ENCODE measurements at places on chromosomes 13 and 19.
A peak's percentile ranks its signal among the peaks of the same experiment; 100 is the strongest.

GRCh38 chr19:15274477-15274876 is 42.2 kb upstream of the EPHX3 start:
- no peak for DNase-seq

- DNase-seq = no peak
Measured at GRCh38 chr13:66359910-66360552, 870.1 kb downstream of the PCDH9 start.

DNA sequence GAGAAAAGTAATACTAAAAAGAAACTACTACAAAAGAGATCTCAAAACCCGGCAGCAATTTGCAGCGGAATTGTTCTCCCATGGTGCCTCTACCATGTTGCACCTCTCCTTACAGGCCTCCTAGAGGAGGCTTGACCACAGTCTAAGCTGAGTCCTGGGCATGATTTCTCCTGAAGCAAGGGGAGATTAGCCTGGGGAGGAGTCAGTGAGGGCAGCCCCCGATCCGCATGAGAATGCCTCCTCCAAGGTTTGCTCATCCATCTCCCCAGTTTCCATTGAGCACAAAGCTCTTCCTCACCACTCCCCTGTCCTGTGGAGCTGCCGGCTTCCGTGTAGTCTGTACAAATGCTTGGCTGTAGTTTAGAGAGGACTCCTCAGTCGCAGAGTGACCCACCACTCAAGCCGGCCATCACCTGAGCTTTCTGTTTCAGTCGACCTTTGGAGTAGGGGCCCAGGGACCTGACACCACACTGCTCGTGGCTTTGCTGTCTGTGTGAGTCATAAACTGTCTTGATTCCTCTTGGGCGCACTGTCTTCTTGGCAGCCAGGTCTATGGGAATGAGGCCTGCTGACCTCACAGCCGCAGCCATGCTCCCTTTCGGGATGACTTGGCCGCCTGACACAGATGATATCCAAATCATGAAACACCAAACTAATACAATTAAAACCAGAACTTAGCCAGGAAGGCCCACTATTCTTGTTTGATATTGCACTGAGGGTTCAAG is 72.3 kb downstream of the C1QTNF9 start:
- peak; percentile 17 for DNase-seq

GRCh38 chr19:20287070-20287469 is 120.1 kb downstream of the ZNF486 start:
- no peak for DNase-seq

DNA sequence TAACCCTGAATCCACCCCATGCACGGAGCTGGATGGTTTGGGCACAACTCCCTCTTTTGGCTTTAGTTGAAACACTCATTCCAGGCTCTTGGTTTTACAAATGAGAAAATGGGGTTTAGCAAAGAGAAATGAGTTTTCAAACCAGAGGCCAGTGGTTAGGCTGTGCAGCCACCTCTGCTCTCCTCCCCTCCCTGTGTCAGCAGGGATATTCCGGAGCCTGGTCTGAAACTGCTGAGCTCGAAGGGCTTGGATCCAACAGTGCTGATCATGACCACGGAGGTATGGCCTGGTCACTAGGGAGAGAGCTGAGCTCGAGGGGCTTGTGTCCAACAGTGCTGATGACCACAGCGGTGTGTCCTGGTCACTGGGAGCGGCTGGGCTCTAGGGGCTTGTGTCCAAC is 41.5 kb downstream of the ZNF787 start:
- DNase-seq = no peak

DNA sequence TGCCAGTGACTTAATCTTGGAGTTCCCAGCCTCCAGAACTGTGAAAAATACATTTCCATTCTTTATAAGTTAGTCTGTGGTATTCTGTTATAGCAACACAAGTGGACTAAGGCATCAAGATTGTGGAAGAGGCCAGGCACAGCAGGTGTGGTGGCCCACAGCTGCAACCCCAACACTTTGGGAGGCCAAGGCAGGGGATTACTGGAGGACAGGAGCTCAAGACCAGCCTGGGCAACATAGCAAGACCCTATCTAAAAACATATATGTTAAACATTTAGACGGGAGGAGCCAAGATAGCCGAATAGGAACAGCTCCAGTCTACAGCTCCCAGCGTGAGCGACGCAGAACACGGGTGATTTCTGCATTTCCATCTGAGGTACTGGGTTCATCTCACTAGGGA is 310.4 kb downstream of the FOXO1 start:
- no peak for DNase-seq

GRCh38 chr13:73767747-73768315 is 366.4 kb downstream of the KLF12 start:
- DNase-seq = no peak

DNA sequence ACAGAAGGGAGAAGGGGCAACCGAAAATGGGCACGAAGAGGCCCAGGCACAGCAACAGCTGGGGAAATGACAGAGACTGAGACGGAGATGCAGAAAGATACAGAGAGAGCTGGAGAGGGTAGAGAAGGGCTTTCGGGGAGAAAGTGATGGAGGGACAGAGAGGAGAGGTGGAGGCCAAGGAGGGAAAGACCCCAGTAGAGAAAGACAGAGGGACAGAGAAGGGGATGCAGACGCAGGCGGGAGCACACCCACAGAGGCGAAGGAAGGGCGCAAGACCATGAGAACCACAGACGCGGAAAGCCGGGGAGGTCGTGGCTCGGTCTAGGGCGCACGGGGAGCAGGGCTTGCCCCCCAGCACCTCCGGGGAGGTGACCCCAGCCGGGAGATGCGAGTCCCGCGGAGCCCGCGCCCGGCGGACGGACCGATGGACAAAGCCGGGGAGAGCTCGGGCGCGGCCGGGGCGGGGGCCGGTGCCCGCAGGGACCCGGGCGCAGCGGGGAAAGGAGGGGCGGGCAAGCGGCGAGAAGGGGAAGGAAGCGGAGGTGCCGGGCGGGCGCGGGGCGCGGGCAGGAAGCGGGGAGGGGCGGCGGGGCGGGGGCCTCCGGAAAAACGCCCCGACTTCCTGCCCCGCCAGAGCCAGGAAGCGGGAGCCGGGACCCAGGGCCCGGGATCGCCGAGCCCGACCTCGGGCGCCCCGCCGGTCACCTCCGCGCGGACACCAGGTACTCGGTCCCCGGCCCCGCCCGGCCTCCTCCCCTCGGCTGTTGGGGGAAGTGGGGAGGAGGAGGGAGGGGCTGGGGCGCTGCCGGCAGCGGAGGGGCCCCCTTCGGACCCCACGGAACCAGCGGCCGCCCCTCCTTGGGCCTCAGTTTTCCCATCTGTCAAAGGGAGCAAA is at the start of gene ARHGEF1:
ARHGEF1 (plus strand) TSS at position 617 of the 895 bp plus-strand sequence. CDS start 4,899 bp downstream, outside the sequence.
- DNase-seq = no peak

DNA sequence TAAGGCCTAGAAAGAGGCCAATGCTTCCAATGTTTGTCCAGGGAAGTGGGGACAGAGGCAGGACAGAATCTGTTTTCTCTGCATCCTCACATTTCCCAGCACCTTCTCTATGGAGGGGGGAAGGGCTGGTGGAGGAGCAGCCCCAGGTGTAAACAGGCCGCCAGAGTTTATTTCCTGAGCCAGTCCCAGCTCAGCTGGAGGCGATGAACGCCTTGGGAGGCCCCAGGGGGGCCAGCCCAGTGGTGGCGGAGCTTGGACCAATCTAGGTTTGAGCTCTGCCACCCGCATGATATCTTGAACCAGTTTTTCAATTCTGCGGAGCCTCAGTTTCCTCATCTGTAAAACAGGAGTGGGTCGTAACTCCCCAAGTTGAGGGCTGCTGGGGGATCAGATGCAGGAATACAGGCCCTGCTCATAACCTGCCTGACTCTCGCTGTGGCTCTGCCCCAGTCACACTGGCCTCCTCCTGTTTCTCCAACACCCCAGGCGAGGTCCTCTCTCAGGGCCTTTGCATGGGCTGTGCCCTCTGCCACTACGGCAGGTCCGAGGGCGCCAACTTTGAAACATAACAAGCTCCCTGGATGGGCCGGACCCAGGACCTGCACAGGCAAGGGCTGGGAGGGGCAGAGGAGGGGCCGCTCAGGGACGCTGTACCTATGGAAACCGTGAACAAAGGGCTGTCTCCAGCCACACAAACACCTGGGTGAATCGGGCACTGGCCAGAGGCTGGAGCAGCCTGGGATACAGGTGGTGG is 1.1 kb downstream of the TNFAIP8L1 start:
- no peak for DNase-seq

GRCh38 chr13:21012211-21012610 is 49.2 kb downstream of the LATS2 start:
- DNase-seq = peak; percentile 43

DNA sequence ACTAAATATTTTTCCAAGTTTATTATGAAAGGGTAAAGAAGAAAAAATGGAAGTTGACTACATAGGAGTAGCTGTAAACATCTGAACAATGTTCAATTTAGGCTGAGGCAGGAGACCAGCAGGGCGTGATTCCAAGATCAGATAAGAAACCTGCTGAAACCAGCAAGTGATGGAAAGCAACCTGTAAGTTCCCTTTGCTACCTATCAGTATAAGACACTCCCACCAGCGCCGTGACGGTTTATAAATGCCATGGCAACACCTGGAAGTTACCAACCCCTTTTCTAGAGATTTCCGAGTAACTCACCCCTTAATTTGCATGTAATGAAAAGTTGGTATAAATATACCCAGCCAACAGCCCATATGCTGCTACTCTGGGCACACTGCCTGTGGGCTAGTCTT is 1.1 kb upstream of the ZNF45 start:
- DNase-seq = no peak

- DNase-seq = no peak
Measured at GRCh38 chr13:21608961-21609360, 5.0 kb upstream of the MICU2 start.

GRCh38 chr13:93066187-93066586 is 160.4 kb upstream of the GPC6 start:
- DNase-seq = peak; percentile 86

- peak; percentile 87 for DNase-seq
Measured at GRCh38 chr13:76792731-76793347, 93.4 kb downstream of the KCTD12 start.

- DNase-seq = peak; percentile 51
Measured at GRCh38 chr19:17125728-17126677, 50.4 kb downstream of the MYO9B start.

GRCh38 chr13:59957438-59957837 is 206.3 kb downstream of the DIAPH3 start:
- no peak for DNase-seq

All from choroid plexus epithelial cell (primary cell).